ENCODE measurements at places on chromosomes 1 and 21.

GRCh38 chr1:109438798-109439297 is 12.6 kb upstream of the PSMA5 start:
- no peak for DNase-seq

- no peak for DNase-seq
Measured at GRCh38 chr1:88741413-88741812, 57.3 kb downstream of the PKN2 start.

- peak; percentile 19 for DNase-seq
Measured at GRCh38 chr1:57423656-57424211, at the start of gene DAB1. Gene DAB1 (minus strand): TSS chr1:57424060. CDS start chr1:57291030, 133,030 bp downstream.

DNA sequence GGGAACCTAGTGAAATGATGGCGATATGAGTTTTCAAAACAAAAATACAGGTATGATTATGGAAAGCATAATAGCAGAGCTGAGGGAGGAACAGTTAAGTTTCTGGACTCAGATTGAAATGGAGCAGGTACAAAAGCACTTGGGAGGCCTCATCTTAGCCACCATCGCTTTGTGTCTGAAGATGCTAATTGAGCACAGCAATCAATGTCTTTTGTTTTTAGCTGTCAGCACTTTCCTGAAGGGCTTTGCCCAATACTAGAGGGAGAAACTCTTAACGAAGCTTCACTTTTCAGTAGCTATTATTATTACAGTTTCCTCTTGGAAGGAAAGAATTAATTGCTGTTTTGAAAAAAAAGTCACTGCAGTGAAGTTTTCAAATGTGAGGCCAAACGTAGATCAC is 348.7 kb downstream of the RWDD3 start:
- DNase-seq = no peak

GRCh38 chr1:235940285-235940684 is 73.6 kb upstream of the LYST start:
- DNase-seq = no peak
